ENCODE measurements at places on chromosomes 4 and X.
A peak's percentile ranks its signal among the peaks of the same experiment; 100 is the strongest.

DNA sequence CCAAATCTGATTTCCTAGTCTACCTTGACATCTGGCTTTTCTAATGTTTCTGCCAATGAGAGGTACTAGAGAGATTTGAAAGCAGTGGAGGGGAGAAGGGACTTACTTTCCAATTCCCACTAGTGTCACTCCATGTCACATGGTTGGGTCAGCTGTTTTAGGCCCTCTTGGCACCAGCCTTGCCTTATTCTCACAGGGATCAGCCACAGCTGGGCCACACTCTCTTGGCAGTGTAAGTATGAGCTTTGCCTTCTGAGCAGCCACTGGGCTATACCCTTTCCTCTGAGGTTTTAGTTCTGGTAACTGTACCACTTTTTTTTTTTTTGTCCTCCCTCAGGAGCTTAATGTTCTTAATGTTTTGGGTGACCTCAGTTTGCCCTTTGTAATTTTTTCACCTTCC lies 10.2 kb upstream of the ADH1C start:
- DNase-seq = no peak

DNA sequence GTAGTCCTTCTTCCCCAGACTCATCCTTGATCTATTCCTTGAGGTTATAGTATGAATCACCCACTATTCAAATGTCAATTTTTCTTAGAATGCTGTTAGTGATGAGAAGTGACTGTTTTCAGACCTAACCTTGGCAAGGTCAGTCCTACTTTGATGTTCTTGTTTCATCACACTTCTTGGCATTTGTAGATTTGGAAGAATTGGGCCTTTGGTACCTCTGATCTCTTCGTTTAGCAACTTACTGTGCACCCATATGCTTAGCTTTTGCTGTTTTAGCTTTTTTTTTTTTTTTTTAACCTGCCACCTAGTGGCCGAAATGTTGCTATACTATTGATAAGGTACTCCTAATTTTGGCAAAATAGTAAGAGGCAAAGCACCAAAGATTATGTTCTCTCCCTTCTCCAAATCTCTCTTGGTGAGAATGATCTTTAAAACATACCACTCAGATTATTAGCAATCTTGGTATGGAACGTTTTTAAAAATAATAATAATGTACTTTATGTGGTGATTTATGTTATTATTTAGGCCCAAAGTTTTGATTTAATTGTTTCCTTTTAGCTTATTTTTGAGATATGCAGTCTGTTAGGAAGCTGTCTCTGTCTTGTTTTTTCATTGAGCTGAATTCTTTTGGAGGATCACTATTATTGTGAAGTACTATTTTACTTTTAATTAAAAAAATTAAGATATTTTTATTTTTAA lies 16.6 kb downstream of the DCK start:
- no peak for DNase-seq

GRCh38 chrX:41594634-41595033 lies 94.1 kb upstream of the GPR34 start:
- DNase-seq = no peak

DNA sequence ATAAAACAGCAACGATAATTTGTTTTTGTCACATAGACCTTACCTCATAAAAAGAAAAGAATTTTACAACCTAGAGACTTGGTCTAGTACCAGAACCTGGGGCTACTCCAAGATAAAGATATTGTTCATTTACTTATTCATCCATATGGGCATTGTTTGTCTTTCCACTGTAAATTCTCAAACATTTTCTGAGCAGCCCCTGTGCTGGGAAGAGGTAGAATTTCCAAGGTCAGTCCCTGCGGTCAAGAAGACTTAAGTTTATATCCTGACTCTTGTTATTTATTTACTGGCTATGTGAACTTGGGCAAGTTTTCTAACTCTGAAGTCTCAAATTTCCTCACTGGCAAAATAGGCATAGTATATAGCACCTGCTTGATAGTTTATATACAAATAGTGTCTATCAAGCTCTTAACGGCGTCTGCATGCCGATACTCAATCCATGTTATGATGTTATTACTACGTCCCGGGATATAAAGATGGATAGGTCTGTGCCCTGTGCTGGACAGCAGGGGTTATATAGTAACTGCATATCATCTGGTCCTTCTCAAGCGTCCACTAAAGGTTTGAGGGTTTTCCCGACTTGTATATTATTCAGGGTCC lies 222.1 kb upstream of the TAPT1 start:
- no peak for DNase-seq

DNA sequence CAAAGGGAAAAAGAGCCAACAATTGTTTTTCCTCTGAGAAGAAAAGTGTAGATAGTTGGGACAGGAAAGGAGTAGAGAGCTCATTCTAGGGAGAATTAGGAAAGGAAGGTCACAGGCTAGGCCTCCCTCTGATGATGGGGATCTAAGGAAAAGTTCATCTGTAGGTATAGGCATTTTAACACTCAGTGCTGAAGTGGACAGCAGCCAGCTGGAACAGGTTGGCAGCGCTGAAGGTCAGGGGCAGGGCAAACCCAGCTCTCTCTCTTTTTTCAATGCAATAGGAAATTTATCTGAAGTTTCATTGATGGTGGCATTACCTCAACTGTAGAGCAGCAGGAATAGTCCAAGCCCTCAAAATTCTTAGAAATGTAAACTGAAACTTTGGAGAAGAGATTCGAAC lies 98.5 kb upstream of the ETNPPL start:
- no peak for DNase-seq

GRCh38 chr4:76704133-76704881 lies 193.6 kb downstream of the SOWAHB start:
- no peak for DNase-seq

GRCh38 chr4:8914461-8915171 lies 43.0 kb upstream of the HMX1 start:
- DNase-seq = no peak

DNA sequence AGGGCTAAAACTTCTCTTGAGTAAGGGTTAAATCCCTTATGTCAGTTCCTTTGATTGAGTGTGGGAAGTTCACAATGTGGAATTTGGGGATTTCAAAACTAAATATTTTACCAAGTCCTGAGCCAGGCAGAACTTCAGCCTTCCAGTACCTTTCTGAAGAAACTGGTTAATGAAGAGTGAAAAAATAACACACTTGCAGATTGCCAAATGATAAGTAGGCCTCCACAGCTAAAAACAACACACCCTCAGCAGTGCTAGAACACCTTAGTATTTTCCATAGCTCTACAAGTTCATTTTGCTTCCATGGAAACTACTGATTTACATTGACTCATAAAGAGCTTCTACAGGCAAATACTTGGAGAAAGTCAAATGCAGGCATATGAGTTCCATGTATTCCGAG lies 326.8 kb downstream of the ZNF674 start:
- no peak for DNase-seq

DNA sequence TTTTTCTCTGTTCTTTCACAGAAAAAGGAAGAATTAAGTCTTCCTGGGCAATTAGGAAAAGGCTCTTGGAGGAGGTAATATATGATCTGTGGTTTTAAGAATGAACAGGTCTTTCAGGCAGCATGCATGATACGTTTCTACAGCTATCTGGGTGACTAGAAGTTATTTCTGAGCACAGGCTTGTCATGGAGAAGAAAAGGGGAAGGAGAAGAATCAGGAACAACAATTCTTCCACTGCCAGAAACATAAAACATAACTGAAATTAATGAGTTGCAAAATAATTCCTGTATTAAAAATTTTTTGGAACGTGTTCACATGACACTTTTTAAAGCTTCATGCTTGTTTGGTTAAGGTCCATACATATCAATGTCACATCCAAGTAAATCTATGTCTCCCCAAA lies 17.7 kb upstream of the STIM2 start:
- no peak for DNase-seq

DNA sequence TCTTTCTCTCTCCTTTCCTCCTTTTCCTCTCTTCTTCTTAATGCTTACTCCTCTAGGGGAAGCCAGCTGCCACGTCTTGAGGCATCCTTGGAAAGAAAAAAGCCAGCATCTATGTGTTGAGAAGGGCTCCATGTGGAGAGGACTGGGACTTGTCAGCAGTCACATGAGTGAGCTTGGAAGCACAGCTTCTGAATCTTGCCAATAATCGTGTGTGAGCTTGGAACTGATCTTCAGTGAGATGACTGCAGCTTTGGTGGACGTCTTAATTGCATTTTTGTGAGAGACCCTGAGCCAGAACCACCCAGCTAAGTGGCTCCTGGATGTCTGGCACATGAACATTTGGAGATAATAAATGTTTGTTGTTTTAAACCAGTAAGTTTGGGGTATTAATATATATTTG lies 371.7 kb downstream of the SLITRK2 start:
- DNase-seq = no peak

DNA sequence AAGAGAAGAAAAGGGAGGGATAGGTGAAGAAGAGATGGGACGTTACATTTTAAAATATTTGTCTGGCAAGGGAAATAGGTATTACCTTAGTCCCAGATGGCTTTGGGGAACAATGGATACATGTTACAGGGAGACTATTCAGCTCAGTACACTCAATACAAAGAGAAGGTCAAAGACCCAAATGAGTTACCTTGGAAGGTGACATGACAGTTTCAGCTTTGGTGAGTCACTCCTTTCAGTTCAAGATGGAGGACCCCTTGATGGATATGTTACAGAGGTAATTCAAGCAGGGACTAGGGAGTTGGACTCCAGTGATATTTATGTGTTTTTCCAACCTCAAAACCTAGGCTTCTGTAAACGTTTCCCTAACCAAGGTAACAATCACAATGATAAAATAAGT lies 5.0 kb downstream of the NOA1 start:
- DNase-seq = no peak

DNA sequence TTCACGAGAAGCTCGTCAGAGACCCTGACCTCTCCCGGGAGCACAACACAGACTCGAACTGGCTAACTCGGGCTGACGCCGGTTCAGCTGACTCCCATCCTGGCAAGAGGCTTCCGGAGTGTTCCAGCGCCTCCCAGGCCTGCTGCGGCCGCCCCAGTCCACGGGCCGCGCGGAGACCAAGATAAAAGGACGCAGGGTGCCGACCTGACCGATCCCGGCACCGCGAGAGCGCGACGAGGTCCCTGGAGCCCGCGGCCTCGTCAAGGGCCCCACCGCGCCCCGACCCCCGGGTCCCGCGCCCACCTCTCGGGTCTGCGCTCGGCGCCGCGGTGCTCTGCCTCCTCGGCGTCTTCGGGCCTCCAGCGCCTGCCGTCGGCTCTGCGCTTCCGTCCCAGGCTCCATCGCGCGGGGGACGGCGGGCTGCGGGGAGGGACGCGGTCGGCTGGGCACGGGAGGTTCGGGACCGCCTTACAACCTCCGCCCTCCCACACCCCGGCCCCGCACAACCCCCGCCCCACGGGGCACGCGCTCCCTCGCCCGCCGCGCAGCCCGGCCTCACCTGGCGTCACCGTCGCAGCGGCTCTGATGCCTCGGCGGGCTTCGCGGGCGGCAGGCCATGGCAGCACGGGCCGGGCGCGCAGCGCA lies 426 bp downstream of the SLBP start:
- DNase-seq = peak; percentile 47

GRCh38 chrX:1041091-1041490 lies 171.4 kb downstream of the CRLF2 start:
- no peak for DNase-seq

- no peak for DNase-seq
Observed at GRCh38 chrX:149365061-149365460, 140.0 kb downstream of the IDS start.

DNA sequence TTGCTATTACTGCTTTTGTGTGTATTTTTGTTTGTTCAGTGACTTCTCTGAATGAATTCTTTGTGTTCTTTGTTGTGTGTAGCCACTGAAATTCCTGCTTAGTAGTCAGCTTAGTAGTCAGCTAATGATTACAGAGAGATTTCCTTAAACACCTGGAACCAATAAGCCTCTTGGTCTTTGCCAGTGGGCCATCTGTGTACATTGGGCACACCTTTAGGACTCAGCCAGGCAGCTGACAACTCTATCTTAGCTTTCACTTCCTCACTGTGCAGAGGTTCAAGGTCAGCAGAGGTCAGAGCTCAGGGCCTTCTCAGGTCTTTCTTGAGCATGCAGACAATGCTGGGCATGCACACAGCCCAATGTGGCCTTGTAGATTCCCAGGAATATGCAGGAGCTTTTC lies 59.3 kb downstream of the RWDD4 start:
- DNase-seq = no peak

GRCh38 chr4:177759729-177760128 lies 317.5 kb upstream of the AGA start:
- no peak for DNase-seq

GRCh38 chr4:150816491-150816890 lies 198.6 kb downstream of the LRBA start:
- DNase-seq = no peak

DNA sequence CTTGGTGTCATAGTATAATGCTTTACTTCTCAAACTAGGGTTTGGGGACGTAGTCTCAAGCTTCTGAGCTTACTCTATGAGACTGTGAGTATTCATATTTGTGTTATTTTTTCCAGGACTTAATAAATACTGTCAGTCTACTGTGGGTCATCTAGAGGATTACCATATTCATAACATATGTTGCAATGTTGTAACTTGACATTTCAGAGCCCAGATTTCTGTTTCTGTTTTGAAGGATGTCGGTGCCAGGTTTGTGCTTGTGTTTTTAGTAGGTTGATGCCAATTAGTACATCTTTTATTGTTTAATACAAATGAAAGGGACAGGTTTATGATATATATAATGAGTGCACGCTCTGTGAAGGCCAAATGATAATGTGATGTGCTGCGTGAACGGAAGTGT lies 69.6 kb downstream of the SPANXN4 start:
- DNase-seq = no peak

GRCh38 chrX:19121466-19121865 lies 802 bp downstream of the ADGRG2 start:
- DNase-seq = no peak

- no peak for DNase-seq
Observed at GRCh38 chrX:119573222-119573621, 1.1 kb upstream of the UBE2A start.

- DNase-seq = no peak
Observed at GRCh38 chrX:129798888-129799287, 19.1 kb downstream of the SASH3 start.

DNA sequence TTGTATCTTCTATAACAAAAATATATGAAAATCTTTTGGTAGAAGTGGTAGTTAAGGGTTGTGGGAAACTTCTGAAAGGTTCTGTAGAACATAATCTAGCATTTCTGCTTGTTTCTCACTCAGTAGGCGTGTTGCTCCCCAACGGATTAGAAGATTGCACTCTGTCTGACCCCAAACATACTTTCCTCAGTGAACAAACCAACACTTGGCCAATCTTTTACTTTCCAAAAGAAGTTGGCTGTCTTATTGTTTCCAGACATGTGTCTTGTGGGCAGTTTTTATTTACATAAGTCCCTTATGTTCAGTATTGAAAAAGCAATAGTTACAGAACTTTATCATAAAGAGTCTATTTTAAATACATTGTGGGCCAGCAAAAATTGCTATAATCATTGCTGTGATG lies 312.8 kb upstream of the EPHA5 start:
- no peak for DNase-seq

GRCh38 chr4:20623939-20624338 lies 76.3 kb upstream of the PACRGL start:
- DNase-seq = no peak

Measured in occipital lobe (tissue), 3 donors.